Renal cortical epithelial cell (primary cell): ENCODE measurements at places on chromosomes 16 and 17.

DNA sequence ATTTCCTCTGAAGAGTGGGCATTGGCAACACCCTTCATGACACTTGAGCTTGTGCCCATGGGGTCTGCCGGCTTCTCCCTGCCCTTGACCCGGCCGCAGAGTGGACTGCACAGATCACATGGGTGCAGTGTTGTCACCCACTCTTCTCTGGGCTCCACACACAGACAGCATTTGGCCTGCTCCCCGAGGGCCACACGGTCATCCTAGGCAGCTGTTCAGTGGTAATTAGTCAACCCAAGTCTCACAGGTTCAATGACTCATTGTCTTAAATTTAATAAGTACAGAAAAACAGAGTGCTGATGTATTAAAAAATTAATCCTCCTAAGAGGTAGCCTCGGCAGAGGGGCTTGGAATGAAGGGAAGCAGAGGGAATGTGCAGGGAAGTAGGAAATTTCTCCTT lies 204.8 kb downstream of the MSI2 start:
- peak; percentile 51 for DNase-seq

GRCh38 chr16:58792188-58792587 lies 58.1 kb upstream of the GOT2 start:
- no peak for DNase-seq

DNA sequence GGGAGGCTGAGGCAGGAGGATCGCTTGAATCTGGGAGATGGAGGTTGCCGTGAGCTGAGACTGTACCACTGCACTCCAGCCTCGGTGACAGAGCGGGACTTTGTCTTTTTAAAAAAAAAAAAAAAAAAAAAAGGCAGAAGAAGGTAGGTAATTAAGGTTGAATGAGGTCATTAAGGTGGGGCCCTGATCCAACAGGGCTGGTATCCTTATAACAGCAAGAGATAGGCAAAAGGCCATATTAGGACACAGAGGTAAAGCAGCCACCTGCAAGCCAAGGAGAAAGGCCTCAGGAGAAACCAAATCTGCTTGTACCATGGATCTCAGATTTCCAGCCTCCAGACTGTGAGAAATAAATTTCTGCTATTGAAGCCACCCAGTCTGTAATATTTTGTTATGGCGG lies 60.3 kb downstream of the SPAG9 start:
- DNase-seq = no peak

DNA sequence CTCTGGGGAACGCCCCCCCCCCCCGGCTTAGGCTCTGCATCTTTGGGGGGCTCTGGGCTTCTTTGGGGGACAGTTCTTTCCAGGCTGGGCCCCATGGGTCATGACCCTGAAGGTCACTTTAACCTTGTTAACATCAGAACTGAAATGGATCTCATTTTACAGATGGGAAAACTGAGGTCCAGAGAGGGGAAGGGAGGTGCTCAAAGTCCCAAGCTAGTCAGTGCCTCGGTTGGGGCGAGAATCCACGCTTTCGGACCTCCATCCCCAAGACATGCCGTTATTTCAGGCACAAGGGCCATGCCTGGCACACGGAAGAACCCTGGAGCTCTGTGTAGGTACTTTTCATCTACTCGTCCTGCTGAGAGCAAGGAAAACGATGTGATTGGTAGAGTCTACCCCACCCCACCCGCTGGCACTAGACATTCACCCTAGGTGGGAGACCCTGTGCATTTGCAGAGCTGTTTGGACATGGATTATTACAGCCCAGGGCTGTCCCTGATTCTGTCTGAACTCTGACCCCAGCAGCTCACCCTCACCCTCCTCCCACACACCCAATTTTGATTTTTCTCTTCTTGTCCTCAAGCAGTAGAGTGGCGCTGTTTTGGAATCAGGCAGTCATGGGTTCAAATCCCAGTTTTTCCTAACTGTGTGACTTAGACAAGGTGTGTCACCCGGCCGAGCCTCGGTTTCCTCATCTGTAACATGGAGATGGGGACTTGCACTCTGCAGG lies 155.1 kb upstream of the CDC42EP4 start:
- no peak for DNase-seq

- DNase-seq = peak; percentile 19
These were observed 31.4 kb downstream of the STX8 start for GRCh38 chr17:9544221-9544620.

DNA sequence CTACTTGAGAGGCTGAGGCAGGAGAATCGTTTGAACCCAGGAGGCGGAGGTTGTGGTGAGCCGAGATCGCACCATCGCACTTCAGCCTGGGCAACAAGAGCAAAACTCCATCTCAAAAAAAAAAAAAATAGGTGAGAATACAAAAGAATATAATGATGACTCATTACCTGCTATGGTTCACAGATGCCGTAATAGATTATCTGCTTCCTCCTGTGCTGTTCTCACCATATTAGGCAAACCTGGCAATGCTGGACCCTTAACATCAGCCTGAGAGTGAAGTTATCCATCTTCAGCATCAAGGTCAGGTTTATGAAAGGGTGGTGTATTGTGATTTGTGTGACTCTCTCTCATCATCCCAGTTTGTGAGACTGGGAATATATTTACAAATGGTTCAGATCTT lies 271.3 kb upstream of the CPHXL start:
- no peak for DNase-seq

GRCh38 chr16:12735805-12736204 lies 67.9 kb downstream of the CPPED1 start:
- DNase-seq = no peak

- DNase-seq = no peak
These were observed 46.7 kb upstream of the KDM8 start for GRCh38 chr16:27156579-27156978.

DNA sequence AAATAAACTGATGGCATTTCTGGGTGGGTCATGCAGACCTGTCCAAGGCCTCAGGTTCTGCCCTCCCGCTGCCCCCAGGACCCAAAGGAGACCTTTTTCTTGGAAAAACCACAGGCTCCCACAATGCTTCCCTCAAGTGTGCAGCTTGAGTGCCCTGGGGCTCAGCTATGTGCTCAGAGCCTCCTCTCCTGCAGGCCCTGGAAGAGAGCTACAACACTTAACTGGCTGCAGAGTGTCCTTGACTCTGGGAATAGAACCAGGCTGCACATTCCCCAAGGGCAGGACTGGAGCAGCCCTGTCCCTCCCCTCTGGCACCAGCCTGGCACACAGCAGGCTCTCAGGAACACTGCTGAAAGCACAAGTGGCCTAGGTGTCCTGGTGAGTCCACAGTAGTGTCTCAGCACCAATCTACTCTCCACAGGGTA lies 4.8 kb upstream of the SREBF1 start:
- DNase-seq = no peak

- peak; percentile 93 for DNase-seq
These were observed 75.8 kb downstream of the MRC2 start for GRCh38 chr17:62703261-62703775.

- DNase-seq = no peak
These were observed 59.0 kb upstream of the ZNF469 start for GRCh38 chr16:88323546-88324330.

DNA sequence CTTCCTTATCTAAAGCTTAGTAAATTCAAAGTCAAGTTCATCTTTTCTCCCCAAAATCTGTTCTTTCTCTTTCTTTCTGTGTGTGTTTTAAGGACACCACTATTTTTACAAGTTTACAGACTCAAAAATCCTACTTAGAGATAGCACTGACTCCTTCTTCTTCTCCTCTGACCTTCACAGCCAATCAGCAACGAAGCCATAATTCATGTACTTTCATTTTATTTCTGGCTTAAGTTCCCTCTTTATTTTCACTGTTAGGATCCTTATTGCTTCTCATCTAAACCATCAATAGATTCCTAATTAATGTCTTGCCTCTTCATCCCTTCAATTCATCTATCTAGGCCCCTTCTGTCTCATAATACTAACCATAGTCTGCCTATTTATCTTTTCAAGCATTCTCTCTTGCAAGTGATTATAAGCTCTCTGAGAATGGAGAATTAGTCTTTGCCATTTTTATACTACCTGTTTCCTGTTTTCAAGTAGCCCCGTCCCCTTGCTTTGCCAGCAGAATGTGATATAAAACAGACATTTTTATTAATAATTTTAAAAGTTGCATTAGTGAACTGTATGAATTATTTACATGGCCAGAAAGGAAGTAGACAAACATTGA lies 27.0 kb downstream of the CDC27 start:
- no peak for DNase-seq

DNA sequence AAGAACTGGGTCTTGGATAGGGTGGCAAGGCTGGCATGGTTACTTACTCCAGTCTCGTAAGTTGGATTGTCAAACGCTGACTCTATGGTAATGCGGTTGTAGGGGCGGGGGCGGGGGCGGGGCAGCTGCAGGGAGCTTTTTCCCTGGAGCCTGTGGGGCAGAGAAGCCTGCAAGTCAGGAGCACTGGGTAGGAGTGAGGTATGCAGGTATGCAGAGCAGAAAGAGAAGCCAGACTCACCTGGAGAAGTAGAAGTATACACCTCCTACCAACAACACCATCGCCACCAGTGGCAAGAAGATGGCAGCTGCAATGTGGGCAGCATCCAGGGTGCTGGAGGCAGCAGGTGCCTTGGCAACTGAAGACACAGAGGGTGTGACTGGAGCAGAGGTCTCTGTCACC lies 4.8 kb upstream of the PHF12 start:
- DNase-seq = no peak

GRCh38 chr16:5252791-5253190 lies 155.2 kb upstream of the EEF2KMT start:
- DNase-seq = no peak

GRCh38 chr16:12260647-12261262 lies 284.2 kb downstream of the SNX29 start:
- peak; percentile 38 for DNase-seq

- DNase-seq = no peak
These were observed 265.1 kb downstream of the CDH13 start for GRCh38 chr16:82891918-82892317.

DNA sequence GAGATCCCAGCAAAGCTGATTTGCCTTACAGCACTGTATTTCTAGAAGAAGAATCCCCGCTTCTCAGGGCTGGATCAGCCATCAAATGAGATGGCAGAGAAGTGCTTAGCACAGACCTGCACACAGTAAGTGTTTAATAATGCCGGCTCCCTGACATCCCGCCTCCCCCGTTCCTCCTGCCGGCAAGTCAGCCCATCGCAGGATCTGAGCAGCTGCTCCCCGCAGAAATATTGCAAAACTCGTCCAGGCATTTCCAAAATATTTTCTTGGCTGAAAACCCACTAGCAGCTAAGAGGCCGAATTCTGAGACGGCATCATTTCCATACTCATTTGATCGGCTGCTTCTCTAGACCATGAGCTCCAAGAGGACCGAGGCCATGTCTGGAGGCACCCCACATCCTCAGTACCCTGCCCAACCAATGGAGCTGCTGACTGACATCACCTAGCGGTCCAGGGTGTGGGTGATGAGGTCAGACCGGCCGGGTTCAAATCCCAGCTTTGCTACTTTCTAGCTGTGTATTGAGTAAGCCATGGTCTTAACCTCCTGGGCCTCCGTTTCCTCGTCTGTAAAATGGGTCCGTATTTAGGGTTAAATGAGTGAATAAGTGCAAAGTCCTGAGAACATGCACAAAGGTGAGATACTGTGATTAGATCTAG lies 251.5 kb downstream of the KATNIP start:
- no peak for DNase-seq

GRCh38 chr17:76501018-76501826 lies at the start of gene RHBDF2:
RHBDF2 (minus strand) TSS chr17:76501423; CDS start chr17:76481524, 19,899 bp downstream.
- DNase-seq = peak; percentile 56

- no peak for DNase-seq
These were observed 105.4 kb downstream of the ZNF423 start for GRCh38 chr16:49750341-49751000.

GRCh38 chr16:82699711-82700495 lies 73.1 kb downstream of the CDH13 start:
- DNase-seq = peak; percentile 84

DNA sequence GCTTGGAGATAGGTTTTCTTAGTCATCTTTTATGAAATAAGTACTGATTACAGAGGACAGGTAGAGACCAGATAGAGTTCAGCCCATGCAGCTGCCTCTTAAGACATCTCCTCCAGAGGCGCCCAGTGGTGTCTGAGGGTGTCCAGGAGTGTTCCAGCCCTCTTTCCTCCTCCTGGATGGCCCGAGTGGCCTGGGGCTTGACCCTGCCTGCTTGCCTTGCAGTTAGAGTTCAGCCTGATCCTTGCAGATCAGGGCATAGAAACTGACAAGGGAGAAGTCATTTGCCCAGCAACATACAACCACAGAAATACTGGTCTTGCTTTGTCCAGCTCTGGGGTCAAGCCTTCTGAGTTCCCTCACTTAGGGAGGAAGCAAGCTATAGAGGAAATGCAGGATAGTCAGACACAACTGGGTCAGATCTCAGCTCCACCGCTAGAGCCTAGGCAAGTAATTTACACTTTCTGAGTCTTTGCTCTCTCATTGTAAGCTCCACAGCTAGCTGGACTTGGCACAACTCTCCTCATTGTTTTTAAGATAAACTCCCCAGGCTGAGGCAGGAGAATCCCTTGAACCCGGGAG lies 3.6 kb upstream of the CCL1 start:
- no peak for DNase-seq

DNA sequence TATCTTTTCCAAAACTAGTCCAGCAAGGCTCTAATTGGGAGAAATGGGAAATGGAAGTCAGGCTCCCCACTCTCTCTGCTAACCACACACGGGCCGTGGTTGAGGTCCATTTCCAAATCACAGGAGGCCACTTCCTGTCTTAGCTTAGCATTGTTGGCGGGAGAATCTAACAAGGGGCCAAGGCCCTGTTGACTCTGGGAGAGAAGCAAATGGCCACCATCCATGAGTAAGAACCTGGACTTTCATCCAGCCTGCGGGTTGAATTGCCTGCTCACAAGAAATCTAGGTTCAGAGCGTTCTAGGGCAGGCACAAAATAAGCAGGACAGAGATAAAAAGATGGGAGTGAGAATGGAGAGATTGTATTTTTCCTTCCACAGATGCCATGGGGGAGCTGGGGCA lies 5.7 kb downstream of the FAM20A start:
- DNase-seq = no peak

- DNase-seq = no peak
These were observed 393.3 kb upstream of the TNRC6C start for GRCh38 chr17:77565166-77565565.

DNA sequence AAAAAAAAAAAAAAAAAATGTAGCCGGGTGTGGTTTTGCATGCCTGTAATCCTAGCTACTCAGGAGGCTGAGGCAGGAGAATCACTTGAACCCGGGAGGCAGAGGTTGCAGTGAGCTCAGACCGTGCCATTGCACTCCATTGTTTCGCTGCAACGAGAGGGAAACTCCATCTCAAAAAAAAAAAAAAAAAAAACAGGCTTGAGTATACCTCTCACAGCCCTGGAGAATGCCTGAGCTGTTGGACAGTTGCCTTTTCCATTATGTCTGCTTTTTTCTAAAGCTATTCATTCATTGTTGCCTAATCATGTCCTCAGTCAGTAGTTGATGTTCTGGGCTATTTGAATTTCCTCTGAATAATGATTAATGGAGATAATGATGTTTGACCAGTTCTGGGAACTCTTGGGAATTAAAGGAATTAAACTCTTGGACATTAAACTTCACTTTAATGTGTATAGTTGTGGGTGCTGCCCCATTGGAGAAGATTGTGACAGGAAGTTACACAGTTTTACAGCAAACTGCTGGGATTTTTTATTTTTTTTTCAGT lies 11.8 kb downstream of the HMOX2 start:
- peak; percentile 99 for DNase-seq

- peak; percentile 45 for DNase-seq
These were observed 7.6 kb upstream of the CNP start for GRCh38 chr17:41959030-41959335.

- no peak for DNase-seq
These were observed 6.3 kb upstream of the SLC38A8 start for GRCh38 chr16:84048871-84049270.
